Kidney epithelial cell (primary cell): ENCODE measurements at places on chromosomes 4 and X. TPM values are rescaled to one million over a fixed set of nuclear protein-coding genes. Genes with fewer than 3 reads are reported as not detected.

SRD5A3 gene
- 10.0 and 14.3 TPM in 2 replicates for total RNA-seq

SH3D19 gene
- 23.0 and 26.0 TPM in 2 replicates for total RNA-seq

SPACA5B gene
- total RNA-seq: not detected in 2 replicates

CNKSR2 gene
- total RNA-seq: 3.4 and 11.0 TPM in 2 replicates

UGT2B17 gene
- total RNA-seq: not detected in 2 replicates

H2BW2 gene
- total RNA-seq: not detected in 2 replicates

GLRA3 gene
- total RNA-seq: not detected in 2 replicates

UFSP2 gene
- 30.3 and 37.9 TPM in 2 replicates for total RNA-seq

PNMA5 gene
- total RNA-seq: not detected in 2 replicates

RPS3A gene
- 4,215 and 4,820 TPM in 2 replicates for total RNA-seq

MAGIX gene
- 2.9 and 5.1 TPM in 2 replicates for total RNA-seq

PCYT1B gene
- 1.8 and 2.0 TPM in 2 replicates for total RNA-seq

CT45A3 gene
- not detected in 2 replicates for total RNA-seq

SPANXB1 gene
- total RNA-seq: not detected in 2 replicates

ARX gene
- total RNA-seq: not detected in 2 replicates

F8A2 gene
- 1.0 TPM in 1 of 2 replicates, not detected in the other for total RNA-seq

CABS1 gene
- not detected in 2 replicates for total RNA-seq

ITIH6 gene
- not detected in 2 replicates for total RNA-seq

FAM156A gene
- 3.9 and 7.2 TPM in 2 replicates for total RNA-seq

YTHDC1 gene
- 37.7 and 46.1 TPM in 2 replicates for total RNA-seq

SGMS2 gene
- total RNA-seq: 37.0 and 64.3 TPM in 2 replicates

PDLIM3 gene
- 10.7 and 11.0 TPM in 2 replicates for total RNA-seq

GPR50 gene
- total RNA-seq: not detected in 2 replicates

ARHGAP36 gene
- not detected in 2 replicates for total RNA-seq

CSN1S1 gene
- not detected in 2 replicates for total RNA-seq

PRMT9 gene
- total RNA-seq: 7.2 and 8.1 TPM in 2 replicates

UCP1 gene
- total RNA-seq: 0.58 TPM in 1 of 2 replicates, not detected in the other

SOWAHB gene
- total RNA-seq: 21.3 and 23.3 TPM in 2 replicates

HTATSF1 gene
- total RNA-seq: 50.7 and 52.5 TPM in 2 replicates

POU4F2 gene
- 0.14 TPM in 1 of 2 replicates, not detected in the other for total RNA-seq

SPARCL1 gene
- 0.89 TPM in 1 of 2 replicates, not detected in the other for total RNA-seq

DAPP1 gene
- total RNA-seq: 25.7 and 29.0 TPM in 2 replicates

GPR119 gene
- total RNA-seq: not detected in 2 replicates

GPRIN3 gene
- 0.41 and 0.84 TPM in 2 replicates for total RNA-seq

ASB5 gene
- not detected in 2 replicates for total RNA-seq

ATP8A1 gene
- total RNA-seq: 2.5 and 3.3 TPM in 2 replicates

RENBP gene
- total RNA-seq: 22.9 and 38.7 TPM in 2 replicates

CPEB2 gene
- 13.0 and 13.4 TPM in 2 replicates for total RNA-seq

ETDA gene
- not detected in 2 replicates for total RNA-seq

FAM133A gene
- total RNA-seq: under 0.01 and 0.04 TPM in 2 replicates

USP26 gene
- not detected in 2 replicates for total RNA-seq

UNC5C gene
- total RNA-seq: 2.6 and 2.8 TPM in 2 replicates

EOLA2 gene
- total RNA-seq: 27.2 and 30.0 TPM in 2 replicates

FAM9C gene
- total RNA-seq: not detected in 2 replicates

CLNK gene
- total RNA-seq: not detected in 2 replicates

HSFX1 gene
- 0.25 and 0.34 TPM in 2 replicates for total RNA-seq

TRIM61 gene
- total RNA-seq: 2.1 and 4.5 TPM in 2 replicates

MAOA gene
- 1.0 and 2.1 TPM in 2 replicates for total RNA-seq

DGAT2L6 gene
- total RNA-seq: not detected in 2 replicates

IDUA gene
- total RNA-seq: 7.1 and 18.1 TPM in 2 replicates

S100G gene
- not detected in 2 replicates for total RNA-seq

SMIM43 gene
- not detected in 2 replicates for total RNA-seq

FHIP1A gene
- total RNA-seq: 10.0 and 11.5 TPM in 2 replicates
